ENCODE measurements at places on chromosomes 3 and 15. TPM values are rescaled to one million over a fixed set of nuclear protein-coding genes. Genes with fewer than 3 reads are reported as not detected.

DNA sequence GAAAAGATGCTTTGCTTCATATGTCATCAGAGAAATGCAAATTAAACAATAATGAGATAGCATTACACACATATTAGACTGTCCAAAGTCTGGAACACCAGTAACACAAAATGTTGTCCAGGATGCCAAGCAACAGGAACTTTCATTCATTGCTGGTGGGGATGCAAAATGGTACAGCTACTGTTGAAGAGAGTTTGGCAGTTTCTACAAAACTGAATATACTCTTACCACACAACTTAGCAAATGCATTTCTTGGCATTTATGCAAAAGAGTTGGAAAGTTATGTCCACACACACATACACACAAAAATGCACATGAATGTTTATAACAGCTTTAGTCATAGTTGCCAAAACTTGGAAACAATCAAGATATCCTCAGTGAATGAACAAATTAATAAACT, 195.2 kb upstream of the MME start:
- no peak for DNase-seq

Gene HEXA
- total RNA-seq = 38.8 TPM

DNA sequence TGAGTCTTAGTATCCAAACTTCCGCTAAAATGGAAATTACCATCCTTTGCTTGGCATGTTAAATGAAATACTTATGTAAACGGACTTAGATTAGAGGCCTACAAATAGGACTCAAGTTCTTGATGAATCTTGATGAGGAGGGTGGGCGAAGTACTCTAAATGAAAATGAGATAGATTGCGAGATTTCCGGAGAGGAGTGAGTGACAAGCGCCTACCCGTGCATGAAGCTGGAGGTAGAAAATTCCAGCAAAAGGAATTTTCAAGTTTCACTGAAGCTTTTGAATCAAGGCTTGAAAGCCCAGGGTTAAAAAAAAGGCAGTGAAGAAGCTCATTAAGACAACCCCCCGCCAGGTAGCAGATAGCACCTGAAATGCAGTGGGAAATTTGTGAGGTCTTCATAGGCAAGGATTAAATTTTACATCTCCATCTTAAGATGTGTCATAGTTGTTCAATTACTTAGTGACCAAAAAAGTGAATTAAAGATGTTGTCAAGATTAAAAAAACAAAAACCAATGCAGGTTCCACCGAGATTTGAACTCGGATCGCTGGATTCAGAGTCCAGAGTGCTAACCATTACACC, 655 bp upstream of the RAB11A start:
- DNase-seq = no peak

DNA sequence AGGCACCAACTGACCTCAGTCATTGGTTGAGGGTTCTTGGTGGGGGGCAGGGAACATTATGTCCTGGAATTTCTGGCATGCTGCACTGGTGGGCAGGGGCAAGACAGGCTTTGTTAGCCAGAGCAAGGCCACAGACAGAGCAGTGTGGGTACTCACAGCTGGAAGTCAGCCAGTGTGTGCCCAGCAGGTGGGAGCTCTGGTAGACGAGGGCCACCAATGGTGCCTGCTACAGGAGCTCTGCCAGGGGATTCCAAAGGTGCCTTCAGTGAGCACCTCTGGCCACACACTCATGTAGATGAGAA, 31.3 kb downstream of the CYP8B1 start:
- no peak for DNase-seq

Gene GANC
- 24.5 TPM for total RNA-seq

Gene NDUFB5
- 110 TPM for total RNA-seq

DNA sequence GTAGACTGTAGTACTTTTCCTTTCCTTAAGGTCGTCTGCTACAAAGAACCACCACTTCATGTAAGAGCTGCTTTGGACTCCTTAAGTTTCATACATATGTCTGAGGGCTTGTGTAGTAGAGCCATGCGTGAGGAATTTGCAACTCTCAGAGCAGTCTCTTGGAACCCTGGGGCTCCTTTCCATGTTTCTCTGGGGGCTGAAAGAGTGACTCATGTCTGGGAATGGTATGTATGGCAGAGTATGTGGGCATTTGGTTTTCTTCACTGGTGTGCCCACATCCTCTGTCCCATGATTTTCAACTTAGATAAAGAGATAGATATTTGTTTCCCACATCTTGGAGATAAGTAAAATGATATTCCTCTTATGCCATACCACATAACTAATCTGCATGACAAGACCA, 20.6 kb upstream of the RBM5 start:
- DNase-seq = no peak

DNA sequence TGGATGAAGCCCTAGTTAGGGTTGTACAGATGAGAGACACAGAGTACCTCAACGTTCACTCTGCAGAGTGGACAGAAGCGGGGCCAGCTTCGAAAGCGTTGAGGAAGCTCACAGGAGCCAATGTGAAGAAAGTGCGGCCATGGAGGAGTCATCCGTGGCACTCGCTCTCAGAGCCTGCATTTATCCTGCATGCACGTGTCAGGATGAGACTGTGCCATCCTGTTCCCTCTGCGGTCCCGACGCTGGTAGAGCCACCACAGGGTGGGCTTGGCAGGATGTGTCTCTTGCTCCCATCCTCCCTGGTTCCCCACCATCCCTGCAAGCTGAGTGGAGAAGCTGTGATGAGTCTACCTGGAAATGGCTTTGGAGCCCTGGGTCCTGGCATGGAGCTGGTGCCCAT, 39.3 kb downstream of the KLHL25 start:
- no peak for DNase-seq

GRCh38 chr15:77797270-77797669, 164.6 kb upstream of the LINGO1 start:
- DNase-seq = peak; percentile 15

DNA sequence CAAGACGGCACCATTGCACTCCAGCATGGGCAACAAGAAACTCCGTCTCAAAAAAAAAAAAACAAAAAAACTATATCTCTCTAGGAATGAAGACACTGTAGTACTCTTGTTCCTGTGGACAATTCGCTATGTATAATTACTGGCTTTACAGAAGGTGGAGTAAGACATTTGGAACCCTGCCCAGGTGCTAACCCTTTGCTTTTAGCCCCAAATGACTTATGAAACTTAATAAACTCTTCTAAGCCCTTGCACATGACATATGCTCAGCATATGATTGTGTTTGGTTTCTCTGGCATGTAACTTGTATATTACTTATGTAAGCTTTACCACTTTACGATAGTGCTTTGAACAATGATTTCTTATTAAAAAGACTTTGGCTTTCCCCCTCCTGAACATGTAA, 27.3 kb upstream of the PRTG start:
- DNase-seq = no peak

- no peak for DNase-seq
Observed at GRCh38 chr3:72165317-72165716, 380.4 kb upstream of the PROK2 start.

DNA sequence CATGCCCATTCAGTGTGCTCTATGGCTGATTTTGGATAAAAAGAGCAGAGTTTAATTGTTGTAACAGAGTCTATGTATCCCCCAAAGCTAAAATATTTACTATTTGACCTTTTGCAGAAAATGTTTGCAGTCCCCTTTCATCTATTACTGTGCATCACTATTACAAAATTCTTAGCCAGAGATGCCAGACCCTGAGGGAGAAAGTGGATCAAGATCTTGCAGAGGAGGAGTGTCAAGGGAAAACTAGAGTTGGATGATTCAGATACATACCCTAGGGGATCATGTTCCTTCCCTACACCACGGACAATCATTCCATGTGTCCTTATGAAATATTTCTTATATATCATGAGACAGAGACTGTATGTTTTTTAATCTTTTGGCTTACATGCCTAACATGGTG, 68.6 kb upstream of the TPRG1 start:
- DNase-seq = no peak

Gene SCN11A
- total RNA-seq = 0.09 TPM

DNA sequence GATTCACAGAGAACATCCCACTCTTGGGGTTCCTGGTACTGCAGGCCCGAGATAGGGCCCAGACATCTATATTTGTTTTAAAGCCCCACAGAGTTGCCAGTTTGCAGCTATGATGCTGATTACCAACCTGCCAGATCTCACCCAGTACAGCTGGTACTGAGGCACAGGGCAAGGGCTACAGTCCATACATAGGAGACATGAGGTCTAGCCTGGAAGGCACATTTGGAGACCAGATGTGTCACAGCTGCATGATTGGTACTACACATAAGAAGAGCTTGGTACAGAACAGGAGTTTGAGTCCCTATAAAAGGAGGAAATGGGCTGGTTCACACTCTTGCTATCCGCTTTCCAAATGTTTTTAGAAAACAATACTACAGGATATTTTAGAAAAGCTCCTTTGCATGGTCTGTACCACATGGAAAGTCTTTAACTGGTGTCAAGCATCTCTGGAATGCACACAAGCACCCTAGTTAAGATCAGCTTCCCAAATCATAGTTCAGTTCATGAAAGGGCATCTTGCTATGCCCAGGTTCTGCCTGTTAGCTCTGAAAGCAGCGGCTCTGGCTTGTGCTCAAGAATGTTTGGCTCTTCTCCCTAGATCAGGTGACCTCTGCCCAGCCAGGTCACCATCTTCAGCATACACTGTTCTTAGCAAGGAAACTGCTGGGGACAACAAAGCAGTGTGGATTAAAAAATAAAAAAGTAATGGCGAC, 20.6 kb downstream of the MTMR14 start:
- no peak for DNase-seq

GRCh38 chr3:6680119-6680806, 180.7 kb upstream of the GRM7 start:
- no peak for DNase-seq

Gene CATSPER2
- total RNA-seq = 2.2 TPM

Gene ZNF620
- 3.8 TPM for total RNA-seq

Gene MKRN2OS
- not detected for total RNA-seq

Gene GPR15
- 1.3 TPM for total RNA-seq

Gene SKOR1
- total RNA-seq = 0.16 TPM

DNA sequence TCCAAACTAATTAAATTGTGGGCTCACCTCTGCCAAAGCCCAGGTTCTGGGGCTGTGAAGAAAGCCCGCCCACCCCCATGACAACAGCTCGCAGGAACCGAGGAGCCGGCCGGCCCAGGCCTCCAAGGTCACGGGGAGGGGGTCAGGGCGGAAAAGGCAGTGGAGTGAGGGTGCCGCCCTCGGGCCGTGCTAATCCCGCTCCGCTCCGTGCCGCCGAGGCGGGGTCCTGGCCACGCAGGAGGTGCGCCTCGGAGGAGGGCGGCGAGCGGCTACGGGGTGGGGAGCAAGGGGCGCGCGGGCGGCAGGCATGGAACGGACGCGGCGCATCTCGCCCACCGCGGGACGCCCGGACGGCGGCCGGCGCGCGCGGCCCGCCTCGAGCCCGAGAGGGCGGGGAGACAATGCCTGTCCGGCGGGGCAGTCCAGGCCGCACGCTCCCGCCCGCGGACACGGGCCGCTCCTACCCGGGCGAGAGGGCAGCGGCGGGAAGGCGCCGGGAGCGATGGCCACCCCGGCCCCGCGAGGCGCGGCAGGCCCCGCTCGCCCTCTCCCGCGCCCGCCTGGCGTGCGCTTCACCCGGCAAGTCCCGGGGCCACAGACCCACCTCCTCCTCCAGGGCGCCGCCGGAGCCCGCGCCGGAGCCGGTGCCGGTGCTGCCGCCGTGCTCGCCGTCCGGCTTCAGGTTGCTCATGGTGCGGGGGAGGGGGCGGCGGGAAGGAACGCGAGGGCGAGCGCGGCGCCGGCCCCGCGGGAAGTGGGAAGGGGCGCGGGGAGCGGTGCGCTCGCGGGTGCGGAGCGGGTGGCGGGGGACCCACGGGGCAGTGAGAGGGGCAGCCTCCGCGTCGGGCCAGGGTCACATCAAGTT, 528 bp downstream of the RBPMS2 start:
- peak; percentile 43 for DNase-seq

Gene SLC6A1
- total RNA-seq = not detected

DNA sequence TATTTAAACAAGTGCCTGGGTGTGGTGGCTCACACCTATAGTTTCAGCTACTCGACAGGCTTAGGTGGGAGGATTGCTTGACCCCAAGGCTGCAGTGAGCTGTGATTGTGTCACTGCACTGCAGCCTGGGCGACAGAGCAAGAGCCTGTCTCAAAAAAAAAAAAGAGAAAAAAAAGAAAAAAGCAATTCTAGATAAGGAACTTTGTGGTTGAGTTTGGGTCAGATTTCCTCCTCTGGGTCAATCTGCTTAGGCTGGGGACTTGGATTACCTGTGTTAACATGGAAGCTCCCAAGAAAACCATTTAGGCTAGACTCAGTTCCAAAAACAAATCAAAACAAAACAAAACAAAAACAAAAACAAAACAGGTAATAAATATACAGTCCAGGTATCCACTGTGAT, 50.0 kb downstream of the ITPR1 start:
- DNase-seq = no peak

GRCh38 chr3:156761007-156761406, 65.1 kb upstream of the LEKR1 start:
- no peak for DNase-seq

DNA sequence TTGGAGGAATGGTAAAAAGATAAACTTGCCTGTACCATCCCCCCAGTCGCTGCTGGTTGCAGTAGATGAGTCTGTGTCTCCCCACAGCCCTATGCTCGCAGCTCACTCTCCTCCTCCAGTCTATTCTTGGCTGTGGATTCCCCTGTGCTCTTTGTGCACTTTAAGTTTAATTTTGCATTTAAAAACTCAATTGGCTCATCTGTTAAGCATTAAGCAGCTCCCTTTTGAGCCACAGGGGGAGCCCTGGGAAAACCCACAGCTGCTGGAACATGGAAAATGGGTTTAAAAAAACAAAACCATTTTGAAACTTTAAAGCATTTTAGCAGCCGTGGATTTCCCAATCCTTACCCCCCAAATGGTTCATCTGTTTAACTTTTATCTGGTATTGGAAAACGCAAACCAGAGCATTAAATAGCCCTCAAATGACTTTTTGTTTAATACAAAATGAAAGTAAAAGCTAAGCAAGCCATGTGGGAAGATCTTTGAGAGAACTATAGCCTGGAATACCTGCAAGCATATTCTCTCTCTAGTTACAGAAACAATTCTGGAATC, 536.9 kb downstream of the ZIC1 start:
- DNase-seq = no peak

- no peak for DNase-seq
Observed at GRCh38 chr3:197203714-197204146, 94.7 kb downstream of the DLG1 start.

Gene PRR20G
- total RNA-seq = not detected

Gene PLIN1
- total RNA-seq = 0.41 TPM

DNA sequence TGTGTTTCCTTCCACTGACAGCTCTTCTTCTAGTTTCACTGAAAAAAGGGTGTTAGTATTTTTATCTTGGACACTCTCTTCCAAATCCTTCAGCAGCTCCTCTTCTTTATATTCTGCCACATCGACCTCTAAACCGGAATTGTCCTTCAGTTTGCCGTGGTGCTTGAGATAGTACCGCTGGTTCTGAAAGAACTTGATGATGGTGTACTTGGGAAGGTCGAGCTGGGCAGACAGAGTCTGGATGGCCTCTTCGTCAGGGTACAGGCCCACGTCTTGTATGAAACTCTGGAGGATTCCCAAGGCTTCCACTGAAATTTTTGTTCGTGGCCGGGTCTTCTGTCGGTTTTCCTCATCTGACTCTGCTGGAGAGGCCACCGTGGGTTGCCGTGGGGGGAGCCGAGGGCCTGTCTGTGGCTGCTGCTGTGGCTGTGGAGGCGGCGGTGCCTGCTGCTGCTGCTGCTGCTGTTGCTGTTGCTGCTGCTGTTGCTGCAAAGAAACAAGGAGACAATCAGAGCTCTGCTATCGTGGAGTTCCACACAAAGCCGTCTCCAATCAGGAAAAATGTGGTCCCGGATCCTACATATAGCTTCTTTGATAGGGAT, 75.8 kb downstream of the SATB1 start:
- DNase-seq = peak; percentile 30

Gene GABRB3
- not detected for total RNA-seq

GRCh38 chr15:50137330-50137761, 18.3 kb upstream of the ATP8B4 start:
- DNase-seq = peak; percentile 80

All from activated CD4-positive, alpha-beta T cell treated with anti-CD3 and anti-CD28 coated beads for 36 hours (primary cell).